ENCODE measurements at places on chromosomes 5 and 9.

- DNase-seq = no peak
Measured at GRCh38 chr5:178241231-178241663, 8.6 kb upstream of the PHYKPL start.

GRCh38 chr9:16640649-16641048 is 229.8 kb downstream of the BNC2 start:
- no peak for DNase-seq

- no peak for DNase-seq
Measured at GRCh38 chr9:119991797-119992196, 588.2 kb downstream of the CDK5RAP2 start.

GRCh38 chr5:57445006-57445704 is 37.5 kb downstream of the ACTBL2 start:
- DNase-seq = no peak

GRCh38 chr5:92852219-92852618 is 728.8 kb downstream of the NR2F1-AS1 start:
- DNase-seq = no peak

DNA sequence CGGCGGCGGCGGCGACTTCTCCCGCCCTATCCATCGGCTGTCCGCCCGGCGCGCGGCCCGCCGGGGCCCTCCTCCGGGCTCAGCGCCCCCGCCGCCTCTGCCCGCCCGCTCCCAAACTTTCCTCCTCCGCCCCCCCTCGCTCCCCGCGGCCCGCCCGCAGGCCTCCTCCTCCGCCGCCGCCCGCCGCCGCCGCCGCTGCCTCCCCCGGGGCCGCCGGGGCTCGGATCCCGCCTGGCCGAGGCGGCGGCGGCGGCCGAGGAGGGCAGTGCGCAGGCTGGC is 460 bp upstream of the PBX3 start:
- no peak for DNase-seq

DNA sequence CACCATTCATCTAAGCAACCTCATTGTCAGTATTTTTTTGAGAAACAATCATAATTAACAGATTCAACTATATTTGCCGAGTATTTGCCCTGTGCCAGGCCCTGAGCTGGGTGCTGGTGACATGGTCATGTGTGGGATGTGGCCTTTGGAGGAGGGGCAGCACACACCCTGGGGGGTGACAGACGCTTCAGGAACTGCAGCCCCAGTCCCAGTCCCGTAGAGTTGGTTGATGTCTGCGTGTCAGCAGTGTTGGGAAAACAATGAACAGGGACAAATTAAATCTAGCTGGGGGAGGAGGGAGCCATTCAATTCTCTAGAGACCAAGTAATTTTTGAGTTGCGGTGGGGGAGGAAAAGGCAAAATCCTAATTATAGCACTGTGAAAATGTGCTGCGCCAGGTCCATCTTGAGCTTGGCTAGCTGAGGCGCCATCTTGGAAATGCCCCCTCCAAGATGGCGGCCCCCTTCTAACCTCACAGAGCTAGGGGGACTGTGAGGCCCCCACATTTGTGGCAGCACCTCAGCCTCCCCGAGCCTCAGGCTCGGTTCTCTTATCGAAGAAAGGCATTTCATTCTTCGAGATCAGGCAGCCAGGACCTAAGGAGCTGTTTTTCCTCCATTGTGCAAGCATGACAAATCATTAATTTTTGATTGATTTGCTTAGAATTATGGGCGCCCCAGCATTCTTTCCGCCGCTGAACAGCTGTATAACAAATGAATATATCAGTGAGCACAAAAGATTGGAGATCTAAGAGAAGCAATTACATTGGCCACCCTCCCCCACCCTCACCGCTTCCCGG is 87.8 kb downstream of the ZNF618 start:
- no peak for DNase-seq

DNA sequence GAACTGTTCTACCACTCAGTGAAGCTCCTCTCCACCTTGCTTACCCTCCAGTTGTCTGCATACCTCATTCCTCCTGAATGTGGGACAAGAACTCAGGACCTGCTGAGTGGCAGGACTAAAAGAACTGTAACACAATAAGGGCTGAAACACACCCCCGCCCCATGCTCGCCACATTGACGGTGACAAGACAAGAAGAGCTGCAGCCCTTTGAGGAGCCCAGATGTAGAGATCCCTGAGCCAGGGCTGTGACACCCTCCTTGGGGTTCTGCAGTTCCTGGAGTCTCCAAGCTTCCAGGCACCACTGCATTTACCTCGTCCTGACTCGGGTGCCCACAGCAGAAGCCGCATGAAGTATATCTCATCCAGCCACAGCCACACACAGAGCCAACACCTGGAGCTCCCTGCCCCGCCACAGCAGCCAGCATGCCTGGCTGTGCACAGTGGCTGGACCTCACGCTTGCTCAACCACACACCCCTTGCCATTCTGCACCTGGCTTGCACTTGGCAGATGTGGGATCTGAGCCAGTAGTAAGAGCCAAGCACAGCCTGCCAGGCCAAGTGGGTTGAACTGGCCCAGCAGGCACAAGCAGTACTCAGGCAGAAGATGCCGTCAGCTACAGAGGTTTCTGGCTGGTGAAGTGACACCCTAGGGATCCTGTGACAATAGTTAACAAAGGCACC is 166.1 kb downstream of the RNF180 start:
- no peak for DNase-seq

GRCh38 chr9:70031141-70031545 is 12.5 kb upstream of the MAMDC2 start:
- no peak for DNase-seq

DNA sequence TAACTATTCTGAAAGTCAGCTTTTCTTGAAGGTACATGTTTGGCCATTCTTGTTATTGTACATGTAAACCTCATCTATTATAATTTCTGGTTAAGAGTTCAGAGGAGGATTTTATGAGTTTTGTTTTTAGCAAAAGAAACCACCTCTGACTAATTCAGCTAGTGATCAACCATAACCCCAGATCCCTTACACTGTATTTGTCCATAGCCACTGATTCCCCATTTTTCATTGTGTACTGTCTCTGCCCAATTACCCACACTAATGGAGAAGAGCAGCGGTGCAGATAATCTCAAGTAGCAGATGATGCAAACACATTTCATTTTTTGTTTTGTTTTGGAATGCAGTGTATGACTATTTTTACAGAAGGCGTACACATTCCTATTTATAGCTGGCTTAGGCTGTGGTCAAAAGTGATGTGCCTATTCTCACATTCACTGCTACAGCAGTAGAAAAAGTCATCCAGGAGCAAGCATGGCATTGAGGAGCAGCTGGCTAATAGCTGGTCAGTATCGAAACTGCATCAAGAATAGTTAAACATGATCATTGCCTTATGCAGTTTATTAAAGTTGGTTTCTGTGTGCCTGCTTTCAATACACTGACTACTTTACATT is 988.3 kb downstream of the DTWD2 start:
- no peak for DNase-seq

DNA sequence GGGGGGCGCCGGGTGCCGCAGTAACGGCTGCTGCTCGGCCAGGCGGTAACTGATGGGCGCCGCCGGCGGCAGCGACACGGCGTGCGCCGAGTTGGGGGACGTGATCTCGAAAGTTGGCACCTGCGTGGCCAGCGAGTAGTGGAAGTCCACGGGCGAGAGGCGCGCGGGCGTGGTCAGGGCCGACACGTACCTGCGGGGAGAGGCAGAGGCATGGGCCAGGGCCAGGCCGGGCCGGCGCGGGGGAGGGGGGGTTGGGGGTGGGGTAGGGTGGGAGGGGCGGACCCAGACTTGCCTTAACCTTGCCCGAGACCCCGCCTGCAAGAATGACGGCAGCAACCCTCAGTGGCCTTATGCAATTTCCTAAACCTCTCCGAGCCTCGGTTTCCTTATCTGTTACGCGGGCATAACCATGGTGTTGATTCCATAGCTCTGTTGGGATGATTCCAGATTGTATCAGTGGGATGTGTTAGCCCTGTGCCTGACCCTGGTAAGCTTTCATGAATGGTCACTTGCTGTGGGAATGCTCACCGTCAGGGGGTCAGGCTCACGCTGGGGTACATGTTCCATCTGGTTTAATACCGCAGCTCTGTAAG is 53.0 kb downstream of the PSD2 start:
- peak; percentile 9 for DNase-seq

DNA sequence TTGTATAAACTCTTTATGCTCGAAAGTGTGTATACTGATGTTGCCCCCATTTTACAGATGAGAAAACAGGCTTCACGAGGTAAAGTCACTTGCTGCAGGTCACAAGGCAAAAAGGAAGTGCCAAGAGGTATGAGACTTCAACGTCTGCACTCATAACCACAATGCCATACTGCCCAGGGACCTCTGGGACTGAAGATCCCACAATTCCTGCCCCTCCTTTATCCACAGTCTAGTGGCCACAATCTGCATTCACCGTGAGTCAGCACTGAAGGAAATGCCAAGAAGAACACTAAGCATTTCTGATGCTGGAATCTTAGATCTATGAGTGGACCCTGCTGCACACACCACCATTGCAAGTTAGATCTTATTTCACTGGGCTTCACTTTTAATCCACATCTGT is 37.3 kb downstream of the MED27 start:
- DNase-seq = no peak

DNA sequence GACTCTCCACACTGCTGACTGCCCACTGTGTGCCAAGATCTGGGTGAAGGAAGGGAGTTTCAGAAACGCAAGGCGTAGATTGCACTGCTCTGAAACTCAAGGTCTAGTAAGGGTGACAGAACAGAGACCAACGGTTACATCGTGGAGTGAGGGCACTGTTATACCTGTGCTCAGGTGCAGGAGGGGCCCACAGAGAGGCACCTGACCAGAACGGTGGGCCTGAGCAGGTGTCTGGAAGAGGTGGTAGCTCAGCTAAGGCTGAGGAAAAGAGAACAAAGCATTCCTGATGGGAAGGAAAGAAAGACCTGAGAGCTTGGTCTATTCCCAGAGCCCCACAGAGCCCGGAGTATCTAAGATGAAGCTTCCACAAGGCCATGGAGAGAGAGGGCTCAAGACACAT is 267.2 kb downstream of the MED10 start:
- no peak for DNase-seq
